Left cardiac atrium (tissue), 4 donors: ENCODE measurements at places on chromosomes 1 and 21.

GRCh38 chr1:78279051-78279450 lies 211.7 kb upstream of the PTGFR start:
- DNase-seq, result no peak

- no peak for DNase-seq
Observed at GRCh38 chr1:16162163-16162822, 6.4 kb upstream of the EPHA2 start.

DNA sequence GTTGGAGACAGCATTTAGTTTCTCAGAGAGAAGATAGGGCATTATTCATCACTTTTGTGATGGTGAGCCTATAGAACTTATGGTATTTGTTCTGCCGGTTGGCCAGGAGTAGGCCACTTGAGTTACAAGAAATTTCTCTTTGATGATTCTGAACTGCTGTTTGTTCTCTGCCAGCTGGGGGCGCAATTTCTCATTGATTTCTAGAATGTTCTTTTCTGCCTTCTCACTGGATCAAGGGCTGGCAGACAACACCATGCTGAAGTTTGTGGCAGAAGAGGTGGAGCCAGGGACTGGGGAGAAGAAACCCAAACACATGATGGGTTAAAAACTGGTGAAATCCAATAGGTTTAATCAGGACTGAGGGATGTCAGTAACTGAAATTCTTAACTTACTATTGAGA lies 360.6 kb downstream of the FAM72C start:
- DNase-seq, result peak; percentile 26

DNA sequence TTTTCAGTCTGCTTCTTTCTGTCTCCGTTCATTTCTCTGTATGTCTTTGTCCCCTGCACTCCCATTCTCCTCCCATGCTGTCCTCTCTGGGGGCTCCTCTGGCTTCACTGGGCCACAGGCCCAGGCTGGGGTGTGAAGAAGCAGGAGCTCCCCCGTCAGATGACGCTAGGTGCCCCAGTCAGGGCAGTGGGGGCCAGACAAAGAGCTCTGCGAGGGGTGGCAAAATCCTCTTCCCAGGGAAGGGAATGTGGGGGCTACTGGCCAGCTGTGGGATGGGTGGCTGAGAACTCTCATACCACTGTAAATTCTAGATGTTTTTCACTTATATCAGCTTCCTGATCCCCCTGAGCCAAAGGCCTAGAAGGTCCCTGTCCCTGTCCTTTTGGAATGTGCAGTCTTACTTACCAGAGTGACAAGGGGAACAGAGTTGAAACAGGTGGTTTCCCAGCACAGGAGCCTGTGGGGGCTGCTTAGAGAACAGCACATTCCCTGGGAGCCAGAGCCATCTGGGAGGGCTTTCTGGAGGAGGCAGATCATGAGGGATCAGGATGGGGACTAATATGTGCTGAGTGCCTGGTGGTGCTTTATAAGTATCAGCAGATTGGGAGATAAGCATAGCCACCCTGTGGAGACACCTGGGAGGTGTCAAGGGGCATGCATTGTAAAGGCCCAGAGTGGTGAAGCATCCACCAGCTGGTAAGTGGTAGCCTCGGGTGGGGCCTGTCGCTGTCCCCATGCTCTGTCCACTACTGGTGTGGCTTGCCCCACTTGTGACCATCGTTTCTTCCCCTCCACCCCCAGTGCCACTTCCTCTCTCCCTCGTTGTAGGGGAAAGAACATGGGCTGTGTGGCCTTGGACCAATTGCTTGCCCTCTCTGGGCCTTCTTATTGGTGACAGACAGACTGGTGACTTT lies 10.1 kb upstream of the PADI1 start:
- DNase-seq, result no peak

GRCh38 chr1:31704271-31705079 lies 658 bp upstream of the COL16A1 start:
- peak; percentile 39 for DNase-seq

DNA sequence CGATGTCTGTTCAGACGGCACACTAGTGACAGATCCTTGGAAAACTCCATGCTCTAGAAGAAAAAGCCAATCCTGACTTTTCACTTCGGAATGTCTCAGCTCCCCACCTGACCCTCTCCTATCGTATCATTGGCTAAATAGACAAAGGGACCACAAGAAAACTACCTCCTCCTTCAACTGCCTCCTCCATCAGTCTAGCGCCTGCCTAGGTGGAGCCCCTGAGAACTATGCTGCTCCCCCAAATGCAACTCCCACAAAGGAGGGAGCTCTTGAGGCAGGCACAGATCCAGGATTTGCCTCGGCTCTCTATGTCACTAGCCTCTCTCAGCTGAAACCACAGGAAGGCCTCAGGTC lies 148.4 kb downstream of the TOMM20 start:
- DNase-seq, result no peak

- no peak for DNase-seq
Observed at GRCh38 chr1:64956010-64956640, 10.2 kb downstream of the JAK1 start.

GRCh38 chr1:67169496-67169895 lies 3.2 kb downstream of the IL23R start:
- DNase-seq, result no peak

DNA sequence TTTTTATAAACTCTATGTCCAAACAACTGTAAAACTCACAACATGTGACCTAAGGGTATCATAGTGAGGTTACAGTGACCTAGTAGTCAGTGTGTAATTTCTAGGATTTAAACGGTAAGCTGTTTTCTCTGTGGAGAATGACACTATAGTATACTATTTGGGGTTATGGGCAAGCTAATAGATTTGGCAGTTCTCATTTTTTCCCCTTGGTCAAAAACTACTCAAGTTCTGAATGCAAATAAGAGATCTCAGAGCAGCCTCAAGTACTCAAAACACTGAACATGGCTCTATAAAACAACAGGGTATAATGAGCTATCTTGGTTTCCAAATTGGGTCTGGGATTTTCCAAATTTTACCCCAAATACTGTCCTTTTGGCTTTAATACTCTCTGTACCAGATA lies 88.5 kb upstream of the HMCN1 start:
- DNase-seq, result no peak

DNA sequence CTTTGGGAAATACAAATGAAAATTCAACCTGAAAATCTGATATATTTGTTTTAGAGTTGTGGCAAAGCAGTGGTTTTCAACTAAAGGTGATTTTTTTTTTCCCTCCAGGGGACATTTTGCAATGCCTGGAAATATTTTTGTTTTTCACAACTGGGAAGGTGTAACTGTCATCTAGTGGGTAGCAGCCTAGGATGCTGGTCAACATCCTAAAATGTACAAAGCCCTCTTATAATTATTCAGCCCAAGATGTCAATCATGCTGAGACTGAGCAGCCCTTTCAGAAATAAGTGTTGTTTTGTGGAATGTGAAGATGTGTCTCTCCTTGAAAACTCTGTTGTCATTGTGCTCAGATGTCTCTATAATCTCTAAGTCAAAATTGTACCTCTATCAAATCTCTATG lies 95.2 kb upstream of the NCAM2 start:
- no peak for DNase-seq
